Esophagus squamous epithelium (tissue), 5 donors: ENCODE measurements at places on chromosomes 6 and 20.
A peak's percentile ranks its signal among the peaks of the same experiment; 100 is the strongest.

DNA sequence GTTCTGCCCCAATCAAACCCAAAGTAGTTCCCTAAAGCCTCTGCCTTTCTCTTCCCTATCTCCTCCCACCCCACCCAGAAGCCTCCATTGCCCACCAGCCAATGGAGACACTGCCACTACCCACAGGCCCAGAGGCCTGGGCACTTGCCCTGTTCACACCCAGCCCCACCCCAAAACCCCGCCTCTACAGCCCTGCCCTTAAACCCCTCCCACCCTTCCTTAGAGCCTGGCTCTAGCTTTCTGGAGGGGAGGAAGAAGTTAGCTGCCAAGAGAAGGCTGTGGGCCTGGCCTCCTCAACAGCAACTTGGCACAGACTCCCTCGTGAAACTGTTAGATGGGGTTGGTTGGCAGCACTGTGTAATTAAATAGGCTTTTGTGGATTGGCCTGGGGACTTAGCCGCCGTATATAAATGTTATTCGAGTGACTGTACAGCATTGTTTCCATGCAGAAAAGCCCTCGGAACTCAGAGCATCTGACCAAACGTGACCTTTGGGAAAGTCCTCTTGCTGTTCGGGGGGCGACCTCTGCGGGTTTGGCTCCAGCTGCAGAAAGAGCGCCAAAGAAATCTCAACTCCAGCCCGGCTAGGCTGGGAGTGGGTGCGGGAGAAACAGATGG lies 31.4 kb downstream of the COL11A2 start:
- peak overlapping the region; percentile 68 for H3K4me3 ChIP-seq
- H3K27me3 ChIP-seq, result no peaks in the 10 kb centered on the region
- H3K4me1 ChIP-seq, result peaks cover 13% of the 10 kb centered on the region
- H3K27ac ChIP-seq, result peak overlapping the region; percentile 78
- no peak for DNase-seq

GRCh38 chr6:100117680-100118079 lies 123.7 kb upstream of the MCHR2 start:
- H3K4me1 ChIP-seq, result no peaks in the 10 kb centered on the region
- H3K4me3 ChIP-seq, result no peak overlapping the region
- H3K36me3 ChIP-seq, result no peaks in the 10 kb centered on the region

DNA sequence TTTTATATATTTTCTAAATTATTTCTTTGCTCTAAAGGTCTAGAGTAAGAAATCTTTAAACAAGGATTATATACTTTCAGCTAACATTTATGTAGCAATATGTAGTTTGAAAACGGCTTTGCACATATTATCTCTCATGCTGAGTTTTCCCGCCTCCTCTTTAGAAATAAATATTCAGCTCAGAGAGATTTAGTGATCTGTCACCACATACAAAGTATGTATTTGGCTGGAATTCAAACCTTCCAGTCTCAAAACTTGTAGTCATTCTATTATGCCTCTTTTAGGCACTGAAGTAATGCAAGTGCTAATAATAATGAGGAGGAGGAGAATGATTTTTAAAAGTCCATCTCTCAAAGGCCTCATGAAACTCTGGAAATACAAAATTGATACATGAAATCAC lies 525.0 kb downstream of the GRIK2 start:
- H3K36me3 ChIP-seq, result no peaks in the 10 kb centered on the region
- no peak overlapping the region for H3K27ac ChIP-seq
- no peaks in the 10 kb centered on the region for H3K27me3 ChIP-seq
- no peak for DNase-seq

- peaks cover 10% of the 10 kb centered on the region for H3K4me1 ChIP-seq
- no peak for DNase-seq
- H3K27me3 ChIP-seq, result no peaks in the 10 kb centered on the region
- H3K36me3 ChIP-seq, result no peaks in the 10 kb centered on the region
Measured at GRCh38 chr6:27795697-27796494, 116.3 kb downstream of the OR2B2 start.

DNA sequence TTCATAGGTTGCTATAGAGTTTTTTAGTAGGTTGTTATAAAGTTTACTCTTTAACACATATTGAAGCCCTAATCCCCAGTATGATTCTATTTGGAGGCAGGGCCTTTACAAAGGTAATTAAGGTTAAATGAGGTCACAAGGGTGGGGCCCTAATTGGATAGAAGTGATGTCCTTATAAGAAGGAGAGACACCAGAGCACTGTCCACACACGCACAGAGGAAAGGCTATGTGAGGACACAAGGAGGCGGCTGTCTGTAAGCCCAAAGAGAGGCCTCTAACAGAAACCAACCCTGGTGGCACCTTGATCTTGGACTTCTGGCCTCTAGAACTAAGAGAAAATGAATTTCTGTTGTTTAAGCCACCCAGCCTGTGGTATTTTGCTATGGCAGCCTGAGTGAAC lies 98.5 kb downstream of the GJA10 start:
- no peaks in the 10 kb centered on the region for H3K4me1 ChIP-seq
- H3K36me3 ChIP-seq, result no peaks in the 10 kb centered on the region
- H3K27ac ChIP-seq, result no peak overlapping the region
- H3K4me3 ChIP-seq, result no peak overlapping the region
- DNase-seq, result no peak

DNA sequence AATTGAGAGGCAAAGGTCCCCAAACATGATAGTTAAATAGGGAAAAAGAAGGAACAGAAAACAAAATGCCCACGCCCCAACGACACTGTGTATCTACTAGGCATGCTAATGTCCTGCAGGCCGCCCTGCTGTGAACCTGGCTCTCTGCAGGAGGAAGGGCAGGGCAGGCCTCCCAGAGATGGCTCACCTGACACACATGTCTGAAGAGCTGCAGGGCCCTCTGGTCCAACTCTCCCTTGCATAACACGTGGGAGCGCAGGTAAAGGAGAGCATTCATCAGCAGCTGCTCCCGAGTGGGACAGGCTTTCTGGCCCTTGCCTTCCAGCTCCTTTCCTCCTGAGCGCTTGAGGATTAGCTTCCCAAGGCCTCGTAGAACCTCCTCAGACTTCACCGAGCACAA lies 53.7 kb upstream of the LYRM2 start:
- no peak for DNase-seq
- no peak overlapping the region for H3K4me3 ChIP-seq
- peaks cover 3% of the 10 kb centered on the region for H3K36me3 ChIP-seq
- no peaks in the 10 kb centered on the region for H3K27me3 ChIP-seq
- no peak overlapping the region for H3K27ac ChIP-seq

DNA sequence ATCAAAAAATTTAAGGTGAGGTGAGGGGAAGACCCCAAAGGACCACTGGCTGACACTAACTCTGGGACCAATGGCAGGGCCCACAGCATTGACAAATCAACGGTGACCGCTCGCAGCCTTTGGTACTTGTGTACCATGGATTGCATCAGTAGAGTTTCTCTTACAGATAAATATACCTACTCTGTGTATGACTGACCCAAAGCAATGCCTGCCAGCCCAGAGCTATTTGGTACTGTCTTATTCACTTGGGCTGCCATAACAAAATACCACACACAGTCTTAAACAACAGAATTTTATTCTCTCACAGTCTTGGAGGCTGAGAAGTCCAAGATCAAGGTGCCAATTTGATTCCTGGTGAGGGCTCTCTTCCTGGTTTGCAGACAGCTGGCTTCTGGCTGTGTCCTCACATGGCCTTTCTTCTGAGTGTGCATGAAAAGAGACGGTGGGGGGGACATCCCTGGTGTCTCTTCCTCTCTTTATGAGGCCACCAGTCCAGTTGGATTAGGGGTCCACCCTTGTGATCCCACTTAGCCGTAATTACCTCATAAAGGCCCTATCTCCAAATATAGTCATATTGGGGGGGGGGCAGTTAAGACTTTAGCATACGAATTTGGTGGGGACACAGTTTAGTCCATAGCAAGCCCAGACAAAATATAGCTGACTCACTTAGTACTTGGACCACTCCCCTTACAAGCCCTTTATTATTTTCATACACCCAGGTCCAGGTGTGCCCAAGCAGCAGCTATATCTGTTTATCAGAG lies 336.3 kb downstream of the CD83 start:
- H3K27ac ChIP-seq, result no peak overlapping the region
- H3K4me3 ChIP-seq, result no peak overlapping the region
- DNase-seq, result no peak
- H3K4me1 ChIP-seq, result no peaks in the 10 kb centered on the region
- H3K27me3 ChIP-seq, result no peaks in the 10 kb centered on the region

GRCh38 chr6:22149096-22149495 lies 147.7 kb downstream of the PRL start:
- no peaks in the 10 kb centered on the region for H3K36me3 ChIP-seq
- H3K27ac ChIP-seq, result no peak overlapping the region
- peaks cover 4% of the 10 kb centered on the region for H3K27me3 ChIP-seq

DNA sequence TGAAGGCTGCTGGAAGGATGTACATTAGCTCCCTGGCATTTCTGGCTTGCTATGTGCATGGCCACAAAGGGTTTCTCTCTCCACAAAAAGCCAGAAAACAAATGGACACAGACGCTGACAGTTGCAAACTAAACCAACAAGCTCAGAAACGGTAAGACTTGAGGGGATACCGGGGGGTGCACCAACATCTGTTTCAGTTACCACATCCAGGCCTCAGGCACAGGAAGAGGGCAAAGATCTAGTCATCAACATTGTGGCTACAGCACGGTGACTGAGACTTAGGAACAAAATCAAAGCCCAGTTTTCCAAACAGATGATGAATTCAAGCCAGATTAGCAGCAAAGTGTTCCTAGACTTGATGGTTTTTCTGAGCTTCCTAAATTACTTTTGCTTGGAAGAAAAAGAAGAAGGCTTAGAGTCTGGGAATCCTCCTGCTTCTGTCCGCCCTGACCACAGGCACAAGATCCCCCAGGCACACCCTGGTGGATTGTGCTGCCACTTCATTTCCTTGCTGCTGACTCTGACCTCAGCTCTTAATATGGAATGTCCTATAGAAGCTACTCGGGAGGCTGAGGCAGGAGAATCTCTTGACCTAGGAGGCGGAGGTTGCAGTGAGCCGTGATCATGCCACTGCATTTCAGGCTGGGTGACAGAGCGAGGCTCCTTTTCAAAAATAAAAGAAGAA lies 54.2 kb upstream of the ADGRF1 start:
- no peaks in the 10 kb centered on the region for H3K4me1 ChIP-seq
- no peaks in the 10 kb centered on the region for H3K36me3 ChIP-seq
- no peak overlapping the region for H3K4me3 ChIP-seq
- H3K27me3 ChIP-seq, result no peaks in the 10 kb centered on the region

DNA sequence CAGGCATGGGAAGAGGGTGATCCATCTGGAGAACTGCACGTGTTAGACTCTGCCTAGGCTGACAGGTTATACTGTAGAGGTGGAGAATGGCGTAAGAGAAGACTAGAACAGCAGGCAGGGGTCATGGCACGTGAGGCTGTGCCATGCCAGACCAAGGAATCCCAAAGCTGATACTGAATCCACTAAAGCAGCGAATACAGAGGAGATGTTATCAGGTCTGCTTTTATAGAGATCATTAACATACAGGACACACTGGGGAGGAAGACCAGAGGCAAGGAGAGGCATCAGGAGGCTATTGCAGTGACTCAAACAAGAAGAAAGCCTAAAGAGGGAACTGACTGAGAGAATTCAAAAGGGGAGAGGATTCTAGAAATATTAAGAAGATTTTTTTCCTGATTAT lies 12.9 kb downstream of the PHACTR1 start:
- no peaks in the 10 kb centered on the region for H3K4me1 ChIP-seq
- no peak for DNase-seq
- H3K27ac ChIP-seq, result no peak overlapping the region
- no peak overlapping the region for H3K4me3 ChIP-seq

- H3K36me3 ChIP-seq, result no peaks in the 10 kb centered on the region
- H3K4me1 ChIP-seq, result no peaks in the 10 kb centered on the region
- H3K4me3 ChIP-seq, result no peak overlapping the region
- H3K27me3 ChIP-seq, result no peaks in the 10 kb centered on the region
- DNase-seq, result no peak
Measured at GRCh38 chr6:142178129-142178528, 31.1 kb downstream of the VTA1 start.

DNA sequence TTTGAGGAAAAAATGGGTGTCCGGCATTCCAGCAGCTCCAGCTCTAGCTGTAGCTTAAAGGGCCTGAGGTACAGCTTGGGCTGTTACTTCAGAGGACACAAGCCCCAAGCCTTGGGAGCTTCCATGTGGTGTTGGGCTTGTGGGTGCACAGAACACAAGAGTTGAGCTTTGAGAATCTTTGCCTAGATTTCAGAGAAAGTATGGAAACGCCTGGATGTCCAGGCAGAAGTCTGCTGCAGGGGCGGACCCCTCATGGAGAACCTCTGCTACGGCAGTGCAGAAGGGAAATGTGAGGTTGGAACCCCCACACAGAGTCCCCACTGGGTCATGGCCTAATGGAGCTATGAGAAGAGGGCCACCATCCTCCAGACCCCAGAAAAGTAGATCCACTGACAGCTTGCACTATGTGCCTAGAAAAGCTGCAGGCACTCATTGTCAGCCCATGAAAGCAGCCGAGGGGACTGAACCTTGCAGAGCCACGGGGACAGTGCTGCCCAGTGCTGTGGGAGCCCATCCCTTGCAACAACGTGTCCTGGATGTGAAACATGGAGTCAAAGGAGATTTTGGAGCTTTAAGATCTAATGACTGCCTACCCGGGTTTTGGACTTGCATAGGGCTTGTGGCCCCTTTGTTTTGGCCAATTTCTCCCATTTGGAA lies 90.6 kb downstream of the QKI start:
- no peak overlapping the region for H3K4me3 ChIP-seq
- no peak for DNase-seq
- no peak overlapping the region for H3K27ac ChIP-seq
- no peaks in the 10 kb centered on the region for H3K27me3 ChIP-seq

GRCh38 chr20:4082406-4083097 lies 67.2 kb upstream of the RNF24 start:
- peaks cover 11% of the 10 kb centered on the region for H3K4me1 ChIP-seq
- no peaks in the 10 kb centered on the region for H3K36me3 ChIP-seq
- H3K27me3 ChIP-seq, result no peaks in the 10 kb centered on the region
- peak overlapping the region; percentile 67 for H3K27ac ChIP-seq
- DNase-seq, result no peak
- no peak overlapping the region for H3K4me3 ChIP-seq

DNA sequence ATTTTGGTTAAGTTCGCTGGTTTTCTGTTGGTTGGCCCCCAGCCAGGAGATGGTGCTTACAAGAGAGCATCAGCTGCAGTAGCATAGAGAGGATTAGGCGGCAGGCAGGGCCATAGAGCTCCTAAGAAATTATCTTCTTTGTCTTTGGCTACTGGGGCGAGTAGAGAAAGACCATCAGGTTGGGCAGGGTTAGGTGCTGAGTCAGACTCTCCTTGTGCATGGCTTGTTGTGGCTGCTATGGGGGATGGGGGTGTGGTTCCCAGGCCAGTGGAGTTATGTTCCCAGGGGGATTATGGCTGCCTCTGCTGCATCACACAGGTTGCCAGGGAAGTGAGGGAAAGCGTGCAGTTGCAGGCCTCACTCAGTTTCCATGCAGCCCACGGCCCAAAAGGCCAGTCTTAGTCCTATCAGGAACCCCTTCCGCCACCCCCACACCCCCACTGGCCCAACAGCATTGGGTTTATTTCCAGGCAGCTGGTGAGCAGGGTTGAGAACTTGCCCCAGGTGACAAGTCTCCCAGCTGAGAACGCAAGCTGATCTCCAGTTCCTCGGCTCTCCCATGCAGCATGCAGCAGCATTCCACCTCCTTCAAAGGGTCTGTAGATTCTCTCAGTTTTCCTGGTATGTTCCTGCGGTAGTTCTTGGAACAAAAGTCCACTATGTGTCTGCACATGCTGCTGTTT lies 243.7 kb downstream of the UTRN start:
- DNase-seq, result no peak
- no peak overlapping the region for H3K4me3 ChIP-seq
- peaks cover 2% of the 10 kb centered on the region for H3K4me1 ChIP-seq
- peaks cover 4% of the 10 kb centered on the region for H3K36me3 ChIP-seq
- no peak overlapping the region for H3K27ac ChIP-seq
- no peaks in the 10 kb centered on the region for H3K27me3 ChIP-seq

- no peak overlapping the region for H3K27ac ChIP-seq
- H3K36me3 ChIP-seq, result no peaks in the 10 kb centered on the region
- H3K27me3 ChIP-seq, result no peaks in the 10 kb centered on the region
Measured at GRCh38 chr20:45087097-45087790, 13.7 kb downstream of the KCNS1 start.

GRCh38 chr6:151260205-151260604 lies 20.4 kb downstream of the AKAP12 start:
- DNase-seq, result no peak
- H3K27ac ChIP-seq, result no peak overlapping the region
